ENCODE measurements at places on chromosomes 11 and 22.

DNA sequence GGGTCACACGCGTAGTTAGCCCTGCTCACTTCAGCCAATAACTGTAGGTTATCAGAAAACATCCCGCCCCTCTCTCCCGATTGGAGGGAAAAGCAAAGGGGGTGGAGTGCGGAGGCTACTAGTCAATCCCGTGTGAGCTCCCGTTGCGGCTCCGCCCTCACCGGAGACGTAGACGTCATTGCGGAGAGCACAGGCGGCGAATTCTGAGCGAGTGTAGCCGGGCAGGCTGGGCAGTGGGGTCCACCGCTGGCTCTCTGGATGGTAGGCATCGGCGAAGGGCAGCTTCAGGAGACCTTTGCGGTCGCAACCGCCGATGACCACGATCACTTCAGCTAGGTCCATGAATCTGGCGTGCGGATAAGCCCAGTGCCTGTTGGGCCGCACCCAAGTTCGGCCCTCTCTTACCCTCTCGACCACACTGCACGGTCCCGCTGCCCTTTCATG lies 4.7 kb downstream of the KLHL35 start:
- DNase-seq = peak; percentile 91

DNA sequence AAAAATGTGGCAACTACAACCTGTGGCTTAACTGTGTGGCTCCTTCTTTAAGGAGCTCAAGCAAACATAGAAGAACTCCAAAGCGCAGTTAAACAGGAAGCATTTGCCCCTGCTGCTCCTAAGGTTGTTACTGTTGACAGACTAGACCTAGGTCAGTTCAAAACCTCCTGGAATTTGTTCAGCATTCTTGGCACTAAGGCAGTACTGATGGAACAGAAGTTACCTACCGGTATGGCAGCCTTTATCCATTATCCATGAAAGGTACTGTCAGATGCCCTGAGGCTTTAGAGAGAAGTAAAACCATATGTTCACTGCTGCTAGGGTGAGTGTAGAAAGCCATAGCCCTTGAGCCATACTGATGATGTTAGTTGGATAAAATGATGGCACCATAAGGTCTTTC lies 916.5 kb upstream of the FAT3 start:
- DNase-seq = no peak

DNA sequence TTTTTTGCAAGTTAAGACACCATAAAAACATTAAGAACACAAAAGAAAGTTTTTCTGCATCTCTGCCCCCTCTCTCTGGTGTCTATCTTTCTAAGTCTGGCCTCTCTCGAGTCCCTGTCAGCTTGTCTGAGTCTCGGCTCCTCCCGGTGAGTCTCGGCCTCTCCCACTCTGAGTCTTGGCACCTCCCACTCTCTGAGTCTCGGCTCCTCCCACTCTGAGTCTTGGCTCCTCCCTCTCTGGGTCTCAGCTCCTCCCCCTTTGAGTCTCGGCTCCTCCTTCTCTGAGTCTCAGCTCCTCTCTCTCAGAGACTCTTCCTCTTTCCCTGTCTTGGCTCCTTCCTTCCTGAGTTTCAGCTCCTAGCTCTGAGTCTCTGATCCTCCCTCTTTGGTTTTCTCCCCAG lies 72.5 kb upstream of the AMPD3 start:
- DNase-seq = no peak

DNA sequence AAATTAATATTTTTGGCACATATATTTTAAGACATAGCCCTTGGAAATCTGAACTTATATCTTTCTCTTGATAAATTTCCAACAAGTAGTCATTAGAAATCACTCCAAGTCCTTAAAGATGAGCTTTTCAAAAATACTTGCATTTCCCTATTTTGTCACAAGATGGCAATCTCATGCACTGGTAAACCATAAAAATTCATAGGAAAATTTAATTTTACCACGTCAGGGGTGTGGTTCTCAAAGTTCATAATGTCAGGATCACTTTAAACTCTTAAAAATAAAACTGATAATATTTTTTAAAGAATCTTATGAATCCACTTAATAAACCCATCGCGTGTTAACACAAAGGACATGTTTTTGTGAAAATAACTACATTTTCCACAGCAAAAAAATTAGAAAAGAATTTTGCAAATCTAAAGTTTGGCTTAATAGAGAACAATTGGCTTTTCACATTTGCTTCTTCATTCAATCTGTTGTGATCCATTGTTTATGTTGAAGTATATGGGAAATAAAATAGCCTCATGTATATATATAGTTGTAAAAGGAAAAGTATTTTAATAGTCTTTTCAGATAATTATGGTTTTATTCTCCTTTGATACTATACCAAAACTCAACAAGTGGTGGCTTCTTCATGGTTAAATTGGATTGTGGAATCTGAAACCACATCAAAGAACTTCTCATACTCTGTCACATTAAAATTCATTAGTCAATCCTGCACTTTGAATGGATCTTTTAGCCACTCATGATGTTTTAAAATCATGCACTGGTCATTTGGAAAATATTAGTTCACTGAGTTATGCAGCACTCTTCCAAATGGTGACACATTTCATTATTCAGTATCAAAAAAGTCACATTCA lies 169.1 kb downstream of the CADM1 start:
- peak; percentile 52 for DNase-seq

DNA sequence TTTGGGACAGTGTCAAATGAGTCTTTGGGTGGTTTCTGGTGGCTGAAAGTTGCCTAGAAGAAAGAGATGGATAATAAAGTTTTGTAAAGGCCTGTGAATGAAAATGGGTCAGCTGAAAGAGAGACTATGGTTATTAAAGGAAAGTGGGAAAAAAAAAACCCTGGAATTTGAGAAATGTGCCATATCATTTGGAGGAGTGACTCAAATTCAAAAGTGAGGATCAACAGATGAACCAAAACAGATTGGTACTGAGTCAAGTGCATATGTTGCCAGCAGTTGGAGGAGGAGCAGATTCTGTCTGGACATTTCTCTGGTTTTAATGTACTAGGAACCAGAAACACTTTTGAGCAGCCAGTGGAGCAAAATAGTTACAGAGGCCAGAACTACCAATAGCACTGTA lies 339.8 kb downstream of the KCNA4 start:
- DNase-seq = no peak

- no peak for DNase-seq
These were observed 467.0 kb downstream of the LUZP2 start for GRCh38 chr11:24963852-24964251.

DNA sequence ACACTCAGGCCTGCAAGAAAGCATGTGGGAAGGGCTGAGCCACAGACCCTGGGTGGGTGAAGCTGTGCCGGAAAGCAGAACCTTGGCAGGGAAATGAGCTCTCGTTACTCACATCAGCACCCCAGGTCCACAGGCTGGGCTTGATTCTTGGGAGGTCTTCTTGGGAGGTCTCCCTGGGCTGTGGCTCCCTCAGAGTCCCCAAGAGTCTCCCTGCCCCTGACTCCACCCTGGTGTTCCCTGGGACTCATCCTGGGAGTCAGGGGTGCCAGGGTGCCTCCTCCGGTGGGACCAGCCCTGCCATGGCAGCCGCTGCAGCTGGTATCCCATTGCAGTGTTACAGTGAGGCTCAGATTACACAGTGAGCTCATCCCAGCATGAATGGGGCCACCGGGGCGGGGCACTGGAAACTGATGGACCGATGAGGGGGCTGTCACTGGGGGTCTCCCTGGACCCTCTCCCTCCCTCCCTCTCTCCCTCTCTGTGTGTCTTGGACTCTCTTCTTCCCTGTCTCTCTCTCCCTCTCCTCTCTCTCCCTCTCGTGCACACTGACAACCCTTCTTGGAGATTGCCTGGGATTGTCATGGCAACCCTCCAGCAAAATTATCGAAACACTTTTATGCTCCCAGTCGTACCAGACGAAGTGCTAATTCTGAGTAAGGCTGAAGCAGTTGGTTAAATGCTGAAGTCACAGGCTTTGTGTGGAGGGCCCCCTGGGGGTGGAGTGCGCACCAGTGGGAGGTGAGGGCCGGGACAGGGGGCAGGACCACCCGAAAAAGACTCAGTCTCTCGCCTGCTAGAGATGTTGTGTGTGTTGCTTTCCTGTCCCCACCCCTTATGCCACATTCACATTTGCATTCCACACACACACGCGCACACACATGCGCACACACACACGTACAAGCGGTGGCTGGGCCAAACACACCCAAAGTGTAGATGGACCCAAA lies 8.6 kb upstream of the C11orf96 start:
- DNase-seq = peak; percentile 55

DNA sequence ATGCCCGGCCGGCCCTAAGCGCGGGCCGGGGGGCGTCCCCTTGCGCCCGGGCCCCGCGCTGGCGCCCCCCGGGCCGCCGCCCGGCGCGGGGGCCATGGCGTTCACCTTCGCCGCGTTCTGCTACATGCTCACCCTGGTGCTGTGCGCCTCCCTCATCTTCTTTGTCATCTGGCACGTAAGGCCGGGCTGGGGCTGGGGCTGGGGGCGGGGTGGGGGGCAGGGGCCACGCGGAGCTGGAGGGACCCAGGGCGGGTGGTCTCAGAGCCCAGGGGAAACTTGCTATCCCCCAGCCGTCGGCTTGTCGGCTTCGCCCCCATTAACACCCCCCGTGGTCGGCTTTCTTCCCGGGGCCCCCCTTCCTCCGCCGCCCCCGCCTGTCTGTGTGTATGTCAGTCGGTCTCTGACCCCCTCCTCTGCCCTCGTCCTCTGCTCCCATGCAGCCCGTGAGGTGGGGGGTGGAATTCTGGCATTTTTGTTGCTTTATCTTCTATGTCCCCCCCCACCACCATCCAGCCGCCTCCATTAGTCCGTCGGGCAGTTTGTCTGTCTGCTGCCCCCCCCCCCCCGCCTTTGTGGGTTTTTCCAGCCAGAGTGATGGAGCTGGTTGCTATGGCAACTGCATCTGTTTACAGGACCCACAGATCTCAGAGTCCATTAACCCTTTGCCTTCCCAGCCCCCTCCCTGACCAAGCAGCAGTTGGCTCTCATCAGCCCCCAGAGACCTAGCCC lies 552 bp downstream of the CNIH2 start:
- DNase-seq = peak; percentile 20

DNA sequence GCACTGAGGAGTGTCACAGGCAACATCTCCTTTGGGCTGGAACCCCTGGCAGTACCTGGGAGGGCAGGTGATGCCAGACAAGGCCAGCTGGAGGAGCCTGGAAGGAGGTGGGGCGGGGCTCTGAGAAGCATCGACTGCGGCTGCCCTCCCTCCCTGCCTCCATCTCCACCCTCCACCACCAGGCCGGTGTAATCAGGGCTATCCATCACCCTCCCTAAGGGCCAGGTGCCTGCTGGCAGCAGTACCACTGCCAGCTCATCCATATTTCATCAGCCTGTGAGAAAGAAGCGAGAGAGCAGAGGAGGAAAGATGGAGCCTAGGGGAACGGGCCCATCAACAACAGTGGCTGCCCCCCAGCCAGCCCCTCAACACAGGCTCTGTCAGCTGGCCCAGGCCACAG lies 51.4 kb upstream of the RASD2 start:
- DNase-seq = no peak

- no peak for DNase-seq
These were observed 40.7 kb upstream of the TTC12 start for GRCh38 chr11:113273720-113274119.

DNA sequence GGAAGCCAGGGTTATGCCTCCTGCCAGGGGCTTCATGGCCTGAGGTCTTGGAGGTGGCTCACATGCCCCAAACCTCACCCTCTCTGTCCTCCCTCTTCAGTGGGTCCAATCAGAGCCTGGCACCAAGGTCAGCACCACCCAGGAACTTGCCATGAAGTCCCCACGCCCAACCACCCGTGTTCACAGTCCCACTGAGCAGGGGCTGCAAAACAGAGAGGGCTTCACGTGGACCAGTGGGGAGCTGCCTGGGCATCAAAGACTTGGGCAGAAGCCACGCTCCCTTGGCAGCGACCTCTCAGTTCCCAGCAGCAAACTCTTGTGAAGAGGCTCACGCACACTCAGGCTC lies 425.8 kb upstream of the B3GAT1 start:
- DNase-seq = no peak

Measured in astrocyte of the spinal cord (primary cell).